Ascending aorta (tissue), 2 donors: ENCODE measurements at places on chromosomes 4 and X. TPM values are rescaled to one million over a fixed set of nuclear protein-coding genes. Genes with fewer than 3 reads are reported as not detected.

- DNase-seq: no peak
Measured at GRCh38 chrX:93319609-93320008, 353.8 kb downstream of the NAP1L3 start.

DNA sequence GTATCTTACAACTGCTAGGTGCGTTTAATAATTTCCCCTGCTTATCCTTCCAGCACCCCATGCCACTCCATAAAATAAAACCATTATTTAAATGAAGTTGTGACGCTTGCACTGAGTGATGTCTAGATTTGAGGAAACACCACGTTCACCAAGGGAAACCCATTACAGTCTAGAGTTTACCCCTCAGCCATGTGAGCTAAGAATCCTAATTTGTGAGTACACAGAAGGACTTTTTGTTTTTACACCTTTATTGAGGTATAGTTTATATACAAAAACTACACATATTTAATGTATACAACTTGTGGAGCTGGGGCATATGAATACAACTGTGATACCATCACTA is 326.8 kb downstream of the RAPGEF2 start:
- DNase-seq: no peak

DNA sequence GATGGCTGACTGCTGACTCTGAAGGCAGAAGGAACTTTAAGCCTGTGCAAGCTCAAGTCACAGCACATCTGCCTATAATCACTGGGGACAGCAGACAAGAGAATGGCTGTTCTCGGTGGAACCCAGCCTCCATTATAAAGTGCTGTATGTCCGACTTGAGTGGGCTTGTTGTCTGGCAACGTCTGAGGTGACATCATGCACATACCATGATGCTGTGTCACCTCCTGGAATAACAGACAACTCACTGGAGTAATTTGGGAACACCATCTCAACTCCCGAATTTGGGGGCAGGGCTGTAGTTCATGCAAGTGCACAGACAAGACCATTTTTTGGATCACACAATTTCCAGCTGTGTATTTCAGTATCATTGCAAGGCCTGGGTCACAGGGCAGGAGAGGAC is 59.8 kb upstream of the GPM6B start:
- DNase-seq: no peak

Gene SHISA3
- 23.6 TPM for total RNA-seq

DNA sequence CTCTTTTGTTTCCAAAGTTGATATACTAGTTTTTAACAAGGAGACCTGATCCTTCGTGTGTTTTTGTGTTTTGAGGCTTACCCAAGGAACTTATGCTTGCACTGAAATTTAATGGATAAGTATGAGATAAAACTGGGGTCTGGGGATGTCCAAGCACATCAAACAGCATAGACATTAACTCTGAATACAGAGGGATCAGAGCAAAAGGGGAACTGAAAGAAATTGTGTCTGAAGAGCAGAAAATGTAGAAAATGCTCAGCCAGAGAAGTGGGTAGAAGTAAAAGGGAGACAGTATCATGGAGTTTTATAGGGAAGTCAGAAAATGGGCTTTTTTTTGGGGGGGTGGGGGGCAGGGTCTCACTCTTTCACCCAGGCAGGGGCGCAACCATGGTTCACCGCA is 695.4 kb downstream of the ARAP2 start:
- DNase-seq: no peak

DNA sequence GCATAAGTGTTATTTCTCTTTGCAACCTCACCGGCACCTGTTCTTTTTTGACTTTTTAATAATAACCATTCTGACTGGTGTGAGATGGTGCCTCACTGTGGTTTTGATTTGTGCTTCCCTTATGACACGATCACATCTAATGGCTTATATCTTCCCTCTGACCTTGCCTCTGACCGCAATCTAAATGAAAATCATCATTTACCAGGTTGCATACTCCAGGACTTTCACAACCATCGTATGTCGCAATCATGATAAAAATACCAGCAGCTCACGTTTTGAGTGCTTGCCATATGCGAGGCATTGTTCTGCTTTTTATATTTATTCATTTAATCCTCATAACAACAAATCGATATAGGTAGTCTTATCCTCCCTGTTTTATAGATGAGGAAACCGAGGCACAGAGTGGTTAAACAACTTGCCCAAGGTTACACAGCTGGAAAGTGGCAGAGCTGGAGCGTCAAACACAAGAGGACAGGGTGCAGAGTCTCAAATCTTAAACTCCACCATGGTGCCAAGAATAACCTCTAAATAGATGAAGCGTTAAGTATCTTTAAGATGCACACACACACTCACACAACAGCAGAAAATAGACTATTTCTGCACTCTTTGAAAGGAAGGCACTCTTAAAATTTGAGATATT is 102.2 kb downstream of the SEL1L3 start:
- DNase-seq: no peak

DNA sequence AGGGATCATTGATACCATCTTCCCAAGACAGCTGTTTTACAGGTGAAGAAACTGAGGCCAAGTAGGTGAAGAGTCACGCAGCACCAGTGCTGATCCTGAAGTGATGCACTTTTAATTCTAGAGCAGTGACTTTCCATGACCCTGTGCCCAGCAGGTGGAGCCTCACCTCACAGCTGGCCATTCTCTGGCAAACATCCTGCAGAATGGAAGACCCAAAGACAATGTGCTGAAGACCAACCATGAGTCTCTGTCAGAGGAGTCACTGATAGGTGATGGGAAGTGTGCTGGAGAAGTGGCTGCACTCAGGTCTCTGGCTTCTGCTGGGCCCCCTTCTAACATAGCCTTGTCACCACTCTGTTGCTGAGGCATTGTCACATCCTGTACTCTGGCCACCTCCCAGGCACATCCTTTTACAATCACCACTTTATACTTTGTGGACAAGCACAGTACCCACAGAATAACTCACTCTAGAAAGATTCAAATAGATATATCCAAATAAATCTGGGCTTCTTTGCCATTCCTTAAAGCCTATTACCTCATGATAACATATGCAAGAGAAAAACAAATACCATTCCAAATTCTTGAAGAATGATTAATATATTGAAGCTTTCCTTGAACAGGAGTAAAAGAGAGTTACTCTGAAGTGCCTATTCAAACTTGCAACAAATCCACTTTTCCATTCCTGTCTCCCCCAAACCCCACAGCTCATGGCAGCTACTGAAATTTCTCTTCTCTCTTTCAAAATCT is 64.1 kb upstream of the SCOC start:
- no peak for DNase-seq

Gene SULT1B1
- total RNA-seq: 0.96 TPM

- no peak for DNase-seq
Measured at GRCh38 chr4:173367285-173367684, 3.5 kb upstream of the SAP30 start.

- no peak for DNase-seq
Measured at GRCh38 chrX:108224727-108225621, 133.4 kb downstream of the ATG4A start.

DNA sequence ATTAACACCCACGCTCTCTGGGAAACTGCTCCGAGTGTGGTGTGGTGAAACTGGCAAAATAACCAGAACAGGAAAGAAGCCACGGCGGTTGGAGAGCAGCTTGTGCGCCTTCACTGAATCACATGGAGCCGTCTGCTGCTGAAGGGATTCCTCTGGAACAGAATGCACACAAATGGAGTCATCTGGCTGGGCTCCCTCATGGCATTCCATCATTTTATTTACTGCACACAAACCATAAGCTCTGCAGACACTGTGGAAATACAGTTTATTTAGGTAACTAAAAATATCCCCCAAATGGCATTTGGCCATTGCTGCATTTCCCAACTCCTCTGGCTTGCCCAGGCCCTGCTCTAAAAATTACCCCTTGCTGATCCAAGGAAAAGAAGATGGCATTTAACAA is 187.0 kb upstream of the S100G start:
- DNase-seq: no peak

DNA sequence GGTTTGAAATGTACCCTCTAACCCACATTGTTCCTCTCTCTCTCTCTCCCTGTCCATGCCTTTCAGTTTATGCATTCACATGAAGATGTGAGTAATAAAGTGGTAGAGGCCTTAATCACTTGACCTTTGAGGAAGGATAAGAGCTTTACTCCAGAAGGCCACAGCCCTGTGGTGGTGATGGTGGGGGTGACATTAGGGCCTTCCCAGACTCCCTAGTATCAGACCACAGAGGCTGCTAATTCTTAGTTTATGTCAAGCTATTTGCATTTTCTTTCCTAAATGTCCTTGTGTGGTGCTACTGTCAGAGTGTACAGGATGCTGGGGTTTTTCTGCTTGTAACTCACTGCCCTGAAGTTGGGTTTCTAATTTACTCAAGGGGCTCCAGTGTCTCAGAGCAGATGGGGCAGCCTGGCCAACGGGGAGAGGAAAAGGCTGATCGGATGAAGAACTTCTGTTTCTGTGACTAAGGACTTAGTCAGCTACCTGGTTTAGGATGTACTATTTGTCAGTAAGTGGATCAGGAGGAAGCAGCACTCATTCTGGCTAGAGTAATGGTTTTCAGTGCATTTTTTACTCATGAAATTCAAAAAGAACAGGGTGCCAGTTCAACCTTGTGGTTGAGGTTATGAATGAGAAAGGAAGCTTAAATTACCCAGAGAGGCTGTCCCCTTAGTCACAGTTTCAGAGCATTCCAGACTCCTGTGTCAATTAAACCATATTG is 509.6 kb upstream of the DIPK2B start:
- DNase-seq: no peak

GRCh38 chr4:7787067-7787466 is 152.6 kb downstream of the AFAP1 start:
- no peak for DNase-seq

GRCh38 chr4:155681886-155682285 is 15.2 kb downstream of the GUCY1A1 start:
- no peak for DNase-seq

GRCh38 chr4:41122775-41123174 is 91.6 kb downstream of the APBB2 start:
- DNase-seq: no peak

DNA sequence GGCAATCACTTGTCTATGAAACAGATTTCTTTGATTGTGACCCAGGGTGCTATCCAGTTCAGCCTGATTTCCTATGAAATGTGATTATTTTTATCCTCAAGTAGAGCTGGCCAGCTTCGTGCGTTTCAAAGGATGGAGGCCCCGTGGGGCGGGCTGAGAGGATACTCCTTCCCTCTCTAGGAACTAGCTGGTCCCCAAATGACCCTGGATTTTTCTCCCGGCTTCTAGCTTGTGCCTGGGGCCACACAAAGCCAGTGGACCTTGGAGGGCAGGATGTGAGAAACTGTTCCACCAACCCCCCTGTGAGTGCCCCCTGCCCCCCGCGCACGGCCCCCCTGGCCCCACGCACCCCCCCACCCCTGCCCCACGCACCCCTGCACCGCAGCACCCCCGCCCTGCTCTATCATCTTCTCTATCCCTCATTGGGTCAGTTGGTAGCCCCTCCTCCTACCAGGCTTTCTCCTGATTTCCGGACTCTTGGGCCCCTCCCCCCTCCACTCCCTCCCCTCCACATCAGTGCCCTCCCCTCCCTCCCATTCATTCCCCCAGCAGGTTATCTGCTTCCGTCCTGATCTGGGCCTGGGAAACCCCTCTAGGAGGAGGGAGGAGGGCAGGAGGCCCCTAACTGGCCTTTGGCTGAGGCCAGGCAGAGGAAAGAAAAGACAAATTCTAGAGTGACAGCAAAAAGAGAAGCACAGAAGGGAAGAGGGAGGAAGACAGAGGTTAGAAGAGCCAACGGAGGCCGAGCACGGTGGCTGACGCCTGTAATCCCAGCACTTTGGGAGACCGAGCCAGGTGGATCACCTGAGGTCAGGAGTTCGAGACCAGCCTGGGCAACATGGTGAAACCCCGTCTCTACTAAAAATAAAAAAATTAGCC is 3.3 kb downstream of the XPNPEP2 start:
- DNase-seq: no peak
